Neural crest cell (in vitro differentiated cells): ENCODE measurements at places on chromosomes 3 and 15.

GRCh38 chr3:118088696-118089095 is 946.0 kb downstream of the IGSF11 start:
- DNase-seq = no peak

DNA sequence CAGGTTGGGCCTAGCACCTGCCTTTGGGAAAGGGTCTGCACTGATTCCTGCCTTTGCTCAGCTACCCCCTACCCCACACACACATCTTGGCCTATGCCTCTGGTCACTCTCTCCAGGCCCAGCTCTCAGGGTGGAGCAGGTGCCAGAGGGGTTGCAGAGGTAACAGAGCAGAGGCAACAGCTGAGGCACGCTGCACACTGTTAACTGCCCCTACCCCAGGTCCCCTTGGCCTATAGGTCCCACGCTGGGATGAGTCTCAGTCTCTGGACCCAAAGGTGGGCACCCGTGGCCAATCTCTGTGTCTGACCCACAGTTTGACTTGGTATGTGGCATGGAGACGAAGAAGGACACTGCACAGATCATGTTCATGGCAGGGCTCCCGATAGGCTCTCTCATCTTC is 24.8 kb downstream of the SLC22A14 start:
- no peak for DNase-seq

DNA sequence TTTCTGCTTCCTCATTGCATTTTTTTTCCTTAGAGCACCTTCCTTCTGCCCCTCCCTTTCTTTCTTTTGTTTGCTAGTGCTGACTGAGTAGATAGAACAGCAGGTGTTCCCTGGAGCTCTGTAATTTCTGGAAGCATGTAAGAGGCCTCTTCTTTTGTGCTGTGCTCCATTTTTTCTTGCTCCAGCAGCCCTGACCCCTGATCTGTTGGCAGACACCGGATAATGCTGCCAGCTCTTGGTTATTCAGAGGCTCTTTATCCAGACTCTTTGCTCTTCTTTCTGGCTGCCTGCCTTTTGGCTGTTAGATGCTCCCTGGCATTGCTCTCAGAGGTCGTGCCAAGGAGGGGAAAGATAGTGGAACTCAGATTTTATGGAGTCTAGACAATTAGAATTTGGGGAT is 104.4 kb upstream of the RBMS3 start:
- no peak for DNase-seq

GRCh38 chr3:177056927-177057326 is 140.4 kb downstream of the TBL1XR1 start:
- no peak for DNase-seq

DNA sequence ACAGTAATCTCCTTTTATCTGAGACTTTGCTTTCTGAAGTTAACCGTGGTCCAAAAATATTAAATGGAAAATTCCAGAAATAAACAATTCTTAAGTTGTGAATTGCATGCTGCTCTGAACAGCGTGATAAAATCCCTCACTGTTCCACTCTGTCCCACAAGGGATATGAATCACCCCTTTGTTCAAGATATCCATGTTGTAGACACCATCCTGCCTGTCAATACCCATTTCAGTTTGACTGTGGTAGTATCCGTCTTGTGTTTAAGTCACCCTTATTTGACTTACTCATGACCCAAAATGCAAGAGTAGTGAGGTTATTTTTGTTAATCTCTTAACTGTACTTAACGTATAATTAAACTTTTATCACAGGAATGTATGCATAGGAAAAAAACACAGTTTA is 435.0 kb downstream of the SHQ1 start:
- DNase-seq = no peak

GRCh38 chr3:119343719-119344118 is 49.5 kb downstream of the ARHGAP31 start:
- no peak for DNase-seq

GRCh38 chr15:22908830-22909229 is 70.4 kb downstream of the NIPA2 start:
- no peak for DNase-seq

- DNase-seq = no peak
Observed at GRCh38 chr3:183213415-183214276, 39.4 kb upstream of the B3GNT5 start.

DNA sequence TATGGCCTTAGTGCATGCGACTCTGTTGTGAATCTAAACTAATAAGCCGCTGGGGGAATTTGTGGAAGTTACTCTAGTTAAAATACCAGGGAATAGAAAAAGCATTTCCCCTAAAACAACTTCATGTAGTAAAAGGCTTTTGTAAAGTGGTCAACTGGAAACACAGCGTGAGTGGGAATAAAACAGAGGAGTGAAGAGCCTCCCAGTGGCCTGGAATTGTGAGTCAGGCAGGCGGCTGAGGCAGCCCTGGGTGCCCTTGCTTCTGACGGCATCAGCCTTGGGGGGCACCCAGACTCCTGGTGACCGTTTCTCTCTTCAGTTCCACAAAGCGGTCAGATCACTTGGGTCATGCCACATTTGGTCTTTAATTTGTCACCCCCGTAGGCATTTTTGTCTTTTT is 108.4 kb downstream of the GHSR start:
- no peak for DNase-seq

DNA sequence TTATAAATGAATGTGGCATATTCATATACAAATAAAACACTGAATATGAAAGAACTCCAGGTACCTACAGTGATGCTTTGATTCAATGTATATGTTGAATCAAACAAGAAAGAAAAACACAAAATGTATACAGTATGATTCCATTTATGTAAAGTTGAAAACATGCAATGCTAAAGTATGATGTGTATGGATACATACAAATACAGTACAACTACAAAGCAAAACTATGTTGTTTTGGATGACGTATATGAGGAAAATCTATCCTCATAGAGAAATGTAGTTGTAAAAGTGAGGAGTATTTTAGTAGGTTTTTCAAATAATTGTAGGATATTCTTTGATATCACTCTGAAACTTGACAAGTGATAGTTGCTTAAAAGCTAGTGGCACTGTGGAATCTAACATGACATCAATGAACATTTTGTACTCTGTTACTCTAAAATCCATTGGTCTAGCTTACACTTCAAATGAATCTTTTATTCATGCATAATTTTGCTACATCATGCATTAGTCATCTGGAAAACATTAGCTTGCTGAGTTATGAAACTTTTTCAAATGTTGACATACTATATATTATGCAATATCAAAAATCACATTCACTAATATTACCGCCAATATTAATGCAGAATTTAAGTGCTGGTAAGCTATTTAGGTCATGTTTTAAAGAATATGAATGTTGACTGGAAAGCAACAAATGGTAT is 278.1 kb upstream of the CHRNA7 start:
- no peak for DNase-seq

DNA sequence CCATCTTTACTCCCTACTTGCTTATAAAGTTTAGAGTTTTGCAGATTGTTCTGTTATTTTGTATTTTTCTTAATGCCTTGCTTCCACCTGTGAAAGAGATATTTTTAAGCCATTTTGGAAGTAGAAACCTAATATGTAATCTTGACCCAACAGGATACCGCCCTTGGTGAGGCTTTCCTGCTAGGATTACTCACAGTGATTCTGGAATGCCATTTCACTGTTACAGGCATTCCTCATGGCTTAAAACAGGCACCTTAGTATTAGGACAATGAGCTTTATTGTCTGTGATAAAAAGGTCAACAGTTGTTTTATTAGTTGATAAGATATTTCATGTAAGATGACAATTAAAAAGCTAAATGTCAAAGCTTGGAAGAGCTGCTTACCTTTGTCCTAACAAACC is 58.2 kb downstream of the PHLDB2 start:
- DNase-seq = no peak

DNA sequence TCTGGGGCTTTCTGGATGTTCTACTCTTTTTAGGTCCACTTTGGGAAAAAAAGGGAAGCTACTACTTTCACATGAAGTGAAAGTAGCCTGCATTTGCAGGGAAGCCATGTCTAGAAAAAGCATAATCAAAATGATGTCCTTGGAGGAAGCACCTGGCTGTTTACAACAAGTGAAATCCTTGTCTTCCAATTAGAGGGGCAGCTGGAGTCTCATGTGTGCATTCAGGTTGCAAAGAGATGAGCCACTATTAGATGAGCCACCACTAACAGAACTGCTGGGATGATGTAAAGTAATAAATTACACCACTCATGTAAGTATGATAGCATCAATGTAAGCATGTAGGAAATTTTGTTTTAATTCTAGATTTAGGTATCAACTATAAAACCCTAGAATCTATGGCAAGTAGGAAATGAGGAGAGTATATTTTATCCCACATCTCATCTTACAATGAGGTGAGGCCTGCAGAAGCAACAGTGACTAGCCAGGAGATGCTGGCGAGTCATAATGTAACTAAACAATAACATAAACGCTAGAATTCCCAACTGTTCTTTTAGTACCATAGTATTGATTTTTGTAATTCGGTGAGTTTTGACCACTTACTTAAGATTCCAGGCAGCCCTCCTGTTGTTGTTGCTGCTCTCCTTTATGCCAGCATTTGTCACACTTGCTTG is 75.9 kb downstream of the TMEM108 start:
- DNase-seq = no peak

- DNase-seq = peak; percentile 24
Observed at GRCh38 chr15:64686130-64686735, 89.2 kb downstream of the RBPMS2 start.
